ENCODE measurements at places on chromosomes 5 and 9.

DNA sequence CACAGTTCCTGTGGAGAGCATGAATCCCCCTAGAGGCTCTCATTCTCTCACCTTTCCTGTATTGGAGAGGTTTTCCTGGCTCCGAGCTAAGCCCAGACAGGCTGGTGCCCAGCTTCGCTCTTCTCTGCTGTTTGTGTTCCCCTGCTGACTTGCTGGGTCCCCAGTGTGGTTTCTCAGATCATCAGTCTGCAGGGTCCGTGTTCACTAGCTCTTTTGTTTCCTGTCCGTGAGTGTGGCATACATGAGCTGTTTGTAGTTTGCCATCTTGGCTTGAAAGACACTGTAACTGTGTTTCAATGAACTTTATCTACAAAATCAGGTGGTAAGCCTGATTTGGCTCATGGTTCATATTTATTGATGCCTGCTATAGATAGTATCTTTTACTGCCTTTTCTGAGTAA, 23.8 kb downstream of the LOX start:
- DNase-seq, result no peak

DNA sequence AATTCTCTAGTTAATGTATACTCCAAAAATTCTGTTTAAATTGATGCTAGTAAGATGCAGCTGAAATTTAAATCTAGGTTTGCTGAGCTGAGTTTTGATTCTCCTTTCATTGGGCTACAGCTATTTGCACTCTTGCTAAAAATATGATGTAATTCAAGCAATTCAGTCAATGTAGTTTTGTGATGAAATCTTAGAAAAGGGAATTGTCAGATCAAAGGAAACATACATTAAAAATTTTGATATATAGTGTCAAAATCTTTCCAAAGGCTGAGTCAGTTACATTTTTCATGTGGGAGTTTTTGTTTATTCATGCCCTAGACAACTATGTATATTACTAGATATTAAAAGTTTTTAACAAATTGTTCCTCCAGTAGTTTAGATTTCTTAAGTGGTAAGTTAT, 334.9 kb upstream of the DAB2 start:
- DNase-seq, result no peak

GRCh38 chr5:150626853-150627276, 13.6 kb upstream of the SYNPO start:
- DNase-seq, result no peak

DNA sequence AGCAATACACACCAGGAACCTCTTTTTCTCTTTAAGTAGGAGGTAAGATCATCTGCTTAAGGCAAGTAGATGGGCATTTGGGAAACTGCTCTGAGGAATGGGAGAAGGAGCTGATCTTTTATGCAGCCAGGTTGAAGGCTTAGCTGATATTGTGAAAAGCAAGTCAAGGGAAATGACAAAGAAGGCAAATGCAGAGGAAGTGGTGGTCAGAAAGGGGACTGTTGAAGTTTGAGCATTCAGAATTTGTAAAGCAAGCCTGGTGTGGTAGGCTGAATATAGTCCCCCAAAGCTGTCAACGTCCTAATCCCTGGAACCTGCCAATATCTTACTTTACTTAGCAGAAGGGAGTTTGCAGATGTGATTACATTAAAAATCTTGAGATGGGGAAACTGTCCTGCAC, 128.9 kb downstream of the ADAMTS12 start:
- DNase-seq, result no peak

DNA sequence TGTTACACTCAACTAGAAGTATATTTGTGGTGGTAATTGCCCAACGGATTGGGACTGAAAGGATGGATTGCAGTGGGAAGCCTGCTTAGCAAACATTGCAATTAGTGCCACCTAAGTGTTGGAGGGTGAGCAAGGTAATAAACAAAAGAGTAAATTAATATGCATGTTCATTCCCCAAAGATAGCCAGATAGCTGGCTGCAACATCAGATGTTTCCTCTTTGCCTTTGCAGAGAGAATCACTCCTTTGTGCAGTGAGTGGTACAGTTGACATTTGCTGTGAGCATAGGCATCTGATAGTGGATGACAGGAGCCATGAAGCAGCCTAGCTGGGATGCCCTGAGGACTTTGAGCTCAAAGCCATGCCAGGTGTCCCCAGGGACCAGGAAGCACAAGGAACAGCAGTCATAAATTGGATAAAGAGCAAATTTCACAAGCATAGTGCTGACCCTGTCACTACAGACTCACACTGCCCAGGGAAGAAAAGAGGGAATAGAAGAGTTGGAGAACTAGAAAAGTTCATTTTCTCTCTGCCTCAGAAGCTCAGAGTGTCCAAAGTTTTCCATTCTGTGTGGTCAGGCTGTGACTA, 336.1 kb upstream of the SLC30A5 start:
- DNase-seq, result no peak

Data from stimulated activated CD8-positive, alpha-beta memory T cell treated with anti-CD3 and anti-CD28 coated beads, Interleukin-2, amount 100 ng/mL, for 1 hour (primary cell).